Activated T-cell treated with anti-CD3 and anti-CD28 coated beads, Interleukin-2, amount 50 U/mL, for 1 hour (primary cell): ENCODE measurements at places on chromosomes 3 and 15.

DNA sequence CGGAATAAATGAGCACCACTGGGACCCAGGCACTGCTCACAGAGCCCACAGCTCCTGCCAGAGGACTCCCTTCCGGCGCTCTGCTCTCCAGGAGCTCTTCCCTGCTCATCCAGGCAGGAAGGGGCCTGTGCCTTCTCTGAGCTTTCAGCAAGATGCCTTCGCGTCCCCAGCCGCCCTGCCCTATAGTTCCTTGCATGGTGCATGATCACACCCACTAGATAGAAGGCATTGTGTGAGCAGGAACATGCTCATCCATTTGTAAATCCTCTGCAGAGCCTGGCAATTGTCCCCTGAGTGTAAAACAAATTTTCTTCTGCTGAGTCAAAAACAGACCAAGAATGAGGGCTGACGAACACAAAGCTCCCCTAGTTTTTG is 181.6 kb downstream of the MEGF11 start:
- no peak for DNase-seq

DNA sequence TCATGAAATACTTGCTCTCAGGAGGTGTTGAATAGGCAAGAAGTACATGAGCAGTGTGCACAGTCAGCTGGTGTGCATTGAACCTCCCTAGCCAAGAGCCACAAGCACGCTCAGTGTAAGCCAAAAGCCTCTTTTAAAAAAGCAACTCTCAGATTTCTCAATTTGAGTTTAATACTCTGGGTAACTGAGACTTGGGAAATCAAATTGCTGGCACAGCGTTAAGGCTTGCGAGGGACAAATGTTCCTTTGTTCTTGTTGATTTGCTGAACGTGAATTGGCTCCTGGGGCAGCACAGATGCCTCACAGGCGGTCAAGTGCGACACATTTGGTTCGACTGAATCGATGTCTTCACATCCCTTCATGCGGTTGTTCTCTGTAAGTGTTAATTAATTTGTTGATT is at the start of gene FAM240A:
Gene FAM240A, plus strand, starts transcription at position 202 of the 400 bp plus-strand sequence. Its CDS starts 159 bp downstream, at position 361.
- DNase-seq, result no peak

DNA sequence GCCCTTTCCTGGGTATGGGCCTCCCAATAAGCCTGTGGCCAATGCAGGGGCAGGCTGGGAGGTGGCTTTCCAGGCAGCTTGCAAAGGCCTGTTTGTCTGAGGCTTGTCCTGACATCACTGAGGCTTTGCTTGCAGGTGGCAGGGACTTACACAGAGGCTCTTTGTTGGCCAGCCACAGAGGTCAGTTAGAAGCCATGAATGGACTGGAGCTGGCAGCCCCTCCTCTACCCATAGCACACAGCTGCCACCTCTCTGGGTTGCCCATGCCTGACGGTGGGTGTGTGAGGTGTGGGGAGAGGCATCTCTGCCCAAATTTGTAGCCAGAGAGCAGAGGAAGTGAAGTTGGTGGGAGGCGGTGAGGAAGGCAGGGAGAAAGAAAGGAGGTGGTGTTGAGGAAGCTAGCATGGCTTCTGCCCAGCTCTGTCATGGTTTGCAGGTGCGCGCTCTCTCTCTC is 17.1 kb downstream of the LIMD1 start:
- no peak for DNase-seq

DNA sequence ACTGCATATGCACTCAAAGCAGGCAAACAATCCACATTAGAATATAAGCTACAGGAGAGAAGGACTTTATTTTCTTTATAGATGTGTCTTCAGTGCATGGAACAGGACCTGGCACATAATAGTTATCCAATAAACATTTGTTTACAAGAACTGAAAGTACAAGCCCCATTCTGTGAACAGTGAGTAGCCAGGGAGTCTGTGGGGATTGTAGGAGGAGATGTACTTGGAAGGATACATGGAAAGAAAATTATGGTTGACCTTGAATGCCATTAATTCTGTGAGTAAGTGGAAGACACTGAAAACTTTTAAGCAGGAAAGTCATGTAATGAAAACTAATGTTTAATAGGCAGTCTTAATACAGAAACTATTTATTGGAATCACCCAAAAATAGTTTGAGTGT is 28.3 kb downstream of the MASP1 start:
- DNase-seq, result no peak

GRCh38 chr3:72390841-72391240 is 457.4 kb downstream of the SHQ1 start:
- DNase-seq, result no peak

DNA sequence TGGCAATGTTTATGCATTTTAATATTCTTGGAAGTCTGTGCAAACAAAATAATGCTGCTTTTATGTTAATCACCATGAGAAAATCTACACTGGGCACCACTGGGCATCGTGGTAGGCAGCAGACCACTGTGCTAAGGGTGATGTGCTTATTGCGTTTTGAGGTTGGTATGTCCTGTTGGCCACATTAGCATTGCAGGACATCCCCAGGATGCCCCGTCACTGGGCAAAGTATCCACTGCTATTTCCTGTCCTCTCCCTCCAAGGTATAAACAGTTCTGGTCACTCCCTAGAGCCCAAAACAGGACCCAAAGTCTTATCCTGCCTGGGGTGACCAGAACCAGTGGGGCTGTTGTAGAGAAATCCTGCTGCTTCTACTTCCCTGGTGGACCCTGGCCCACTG is 284.2 kb upstream of the ROPN1 start:
- DNase-seq, result no peak

DNA sequence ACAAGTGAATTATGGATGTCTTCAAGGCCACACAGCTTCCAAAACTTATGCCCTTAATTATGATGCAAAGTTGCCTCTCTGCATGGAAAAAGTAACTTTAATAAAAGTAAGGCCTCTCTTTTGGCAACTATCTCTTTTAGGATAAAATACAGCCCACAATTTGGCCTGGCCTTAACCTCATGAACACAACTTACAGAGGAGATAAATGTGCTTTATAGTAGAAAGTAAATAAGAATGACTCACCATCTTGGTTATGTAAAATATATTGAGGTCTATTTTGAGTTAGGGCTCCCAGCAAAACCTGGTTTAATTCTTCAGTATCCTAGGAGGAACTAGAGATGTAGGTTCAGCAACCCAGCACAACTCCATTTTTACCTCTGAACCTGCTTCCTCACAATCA is 164.0 kb downstream of the ROBO2 start:
- DNase-seq, result no peak

DNA sequence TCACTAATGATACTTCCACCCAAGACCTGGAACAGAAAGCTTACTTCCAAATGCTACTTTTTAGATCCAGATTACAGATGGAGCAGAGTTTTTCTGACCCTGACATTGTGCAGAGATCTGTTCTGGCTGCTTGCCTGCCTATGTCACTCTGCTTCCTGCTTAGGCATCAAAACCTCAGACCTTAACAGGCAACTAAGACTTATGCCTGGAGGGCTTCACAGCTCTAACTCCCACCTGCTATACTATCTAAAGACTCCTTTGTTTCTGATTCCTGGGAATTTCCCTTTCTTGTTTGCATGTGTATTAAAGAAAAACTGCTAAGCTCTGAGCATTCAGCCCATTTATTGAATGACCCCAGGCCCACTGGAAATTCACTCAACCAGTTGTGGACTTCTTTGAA is 157.4 kb upstream of the NPHP3 start:
- no peak for DNase-seq

DNA sequence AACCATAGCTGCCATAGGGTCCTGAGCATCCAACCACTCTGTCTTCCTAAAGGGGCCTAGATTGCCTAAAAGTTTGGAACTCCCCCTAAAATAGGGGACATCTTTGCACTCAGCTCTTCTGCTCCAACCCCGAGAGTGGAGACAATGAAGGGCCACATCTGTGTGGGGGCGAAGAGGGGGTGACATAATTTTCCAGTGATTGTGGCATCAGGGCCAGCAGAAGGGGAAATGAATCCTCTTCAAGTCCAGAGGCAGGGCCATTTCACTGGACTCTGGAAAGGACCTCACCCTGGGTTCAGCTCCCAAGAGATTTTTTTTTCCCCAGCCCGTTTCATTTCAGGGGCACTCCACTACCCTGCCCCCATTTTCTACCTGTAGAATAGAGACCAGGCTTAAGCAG is 4.6 kb upstream of the ANKRD63 start:
- DNase-seq, result no peak

DNA sequence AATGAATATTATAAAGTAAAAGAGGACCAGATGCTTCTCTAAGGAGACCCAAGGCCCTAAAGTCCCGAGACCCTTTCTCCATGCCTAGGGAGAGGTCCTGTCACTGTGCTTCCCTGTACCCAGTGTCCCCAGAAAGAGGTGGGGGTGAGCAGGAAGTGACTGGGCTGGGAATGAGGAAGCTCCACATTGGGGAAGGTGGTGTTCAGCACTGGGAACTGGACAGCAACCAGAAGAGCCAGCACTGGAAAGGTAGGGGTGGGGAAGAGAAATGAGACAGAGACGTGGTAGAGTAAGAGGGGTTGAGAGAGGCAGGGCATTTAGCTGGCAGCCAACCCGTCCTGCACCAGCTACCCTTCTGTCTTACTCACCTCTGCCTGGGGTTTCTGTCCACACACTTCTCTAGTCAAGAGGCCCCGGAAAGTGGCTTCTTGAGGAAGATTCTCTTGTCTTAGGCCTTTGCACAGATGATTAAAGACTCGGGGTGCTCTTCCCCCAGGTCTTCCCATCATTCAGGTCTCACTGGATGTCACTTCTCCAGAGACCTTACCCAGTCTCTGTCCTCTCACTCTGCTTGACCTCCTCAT is 12.2 kb downstream of the RRP9 start:
- no peak for DNase-seq

DNA sequence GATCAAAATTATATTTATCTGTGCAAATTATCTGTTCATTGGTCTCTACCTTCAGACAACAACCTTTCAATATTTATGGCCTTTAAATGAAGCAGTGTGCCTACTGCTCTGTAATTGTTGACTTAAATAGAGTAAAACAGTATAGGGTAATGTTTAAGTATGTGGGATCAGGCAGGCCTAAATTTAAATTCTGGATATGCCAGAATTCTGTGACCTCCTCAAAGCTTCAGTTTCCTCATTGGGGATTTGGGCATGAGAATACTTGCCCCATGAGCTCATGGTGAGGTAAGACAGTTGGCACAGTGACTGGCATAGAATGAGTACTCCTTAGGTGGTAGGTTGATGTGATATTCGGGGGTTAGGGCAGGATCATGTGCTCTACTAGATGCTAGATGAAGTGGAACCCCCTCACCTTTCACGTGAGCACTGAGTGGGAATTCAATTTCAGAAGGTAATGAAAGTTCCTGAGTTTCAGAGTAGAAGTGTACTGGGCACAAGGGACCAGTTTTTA is 14.9 kb downstream of the ARL8B start:
- DNase-seq, result no peak

DNA sequence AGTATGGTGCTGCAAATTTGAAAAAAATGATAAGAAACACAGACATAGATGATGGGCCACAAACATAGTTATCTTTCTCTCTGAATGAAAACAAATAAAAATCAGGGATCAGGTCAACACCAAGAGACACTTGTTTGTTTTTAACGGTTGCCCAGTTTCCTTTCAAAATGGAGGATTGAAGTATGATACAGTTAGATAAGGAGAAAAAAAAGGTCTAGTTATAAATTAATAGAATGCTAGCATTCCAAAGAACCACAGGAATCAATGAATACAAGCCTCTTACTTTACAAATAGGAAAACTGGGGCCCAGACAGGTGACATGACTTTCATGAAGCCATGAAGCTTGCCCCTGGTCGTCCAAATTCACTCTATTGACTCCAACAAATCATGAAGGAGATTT is 305.1 kb downstream of the ZNF621 start:
- DNase-seq, result no peak

DNA sequence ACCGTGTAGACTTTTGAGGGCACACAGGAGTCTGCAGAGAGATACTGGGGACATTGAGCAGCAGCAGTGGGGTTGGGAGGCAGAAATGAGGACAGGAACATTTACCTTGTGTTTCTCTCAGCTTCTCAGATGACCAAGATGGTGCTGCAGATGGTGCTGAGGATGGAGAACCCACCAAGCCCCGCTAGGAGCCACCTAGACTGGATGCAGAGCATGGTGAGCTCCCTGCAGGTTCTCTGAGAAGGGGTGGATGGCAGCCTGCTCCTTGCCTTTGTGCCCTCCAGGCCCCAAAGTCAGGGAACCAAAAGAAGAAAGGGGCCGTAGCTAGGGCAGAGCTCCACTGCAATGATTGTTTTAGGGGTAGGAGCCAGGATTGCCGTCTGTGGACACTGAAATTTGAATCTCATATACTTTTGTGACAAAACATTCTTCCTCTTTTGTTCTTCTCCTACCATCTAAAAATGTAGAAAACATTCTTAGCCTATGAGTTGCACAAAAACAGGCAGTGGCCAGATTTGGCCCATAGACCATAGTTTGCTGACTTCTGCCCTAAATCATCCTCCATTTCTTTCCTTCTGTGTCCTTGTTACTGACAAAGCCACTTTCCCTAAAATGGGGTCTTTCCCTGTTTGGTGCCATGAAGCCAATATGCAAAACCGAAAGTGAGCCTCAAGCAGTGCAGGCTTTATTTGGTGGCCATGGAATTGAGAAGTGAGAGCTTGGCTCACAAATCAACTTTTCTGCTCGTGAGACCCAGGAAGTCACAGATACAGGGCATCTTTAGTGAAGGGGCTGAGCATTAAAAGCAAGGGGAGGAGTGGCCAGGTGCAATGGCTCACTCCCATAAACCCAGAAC is 11.9 kb upstream of the MUC20 start:
- no peak for DNase-seq

DNA sequence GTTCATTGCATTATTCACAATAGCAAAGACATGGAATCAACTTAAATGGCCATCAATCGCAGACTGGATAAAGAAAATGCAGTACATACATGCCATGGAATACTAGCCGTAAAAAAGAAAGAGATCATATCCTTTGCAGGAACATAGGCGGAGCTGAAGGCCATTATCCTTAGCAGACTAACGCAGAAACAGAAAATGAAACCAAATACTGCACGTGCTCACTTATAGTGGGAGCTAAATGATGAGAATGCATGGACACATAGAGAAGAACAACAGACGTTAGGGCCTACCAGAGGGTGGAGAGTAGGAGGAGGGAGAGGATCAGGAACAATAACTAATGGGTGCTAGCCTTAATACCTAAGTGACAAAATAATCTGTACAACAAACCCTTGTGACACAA is 57.9 kb downstream of the RASA2 start:
- DNase-seq, result no peak

DNA sequence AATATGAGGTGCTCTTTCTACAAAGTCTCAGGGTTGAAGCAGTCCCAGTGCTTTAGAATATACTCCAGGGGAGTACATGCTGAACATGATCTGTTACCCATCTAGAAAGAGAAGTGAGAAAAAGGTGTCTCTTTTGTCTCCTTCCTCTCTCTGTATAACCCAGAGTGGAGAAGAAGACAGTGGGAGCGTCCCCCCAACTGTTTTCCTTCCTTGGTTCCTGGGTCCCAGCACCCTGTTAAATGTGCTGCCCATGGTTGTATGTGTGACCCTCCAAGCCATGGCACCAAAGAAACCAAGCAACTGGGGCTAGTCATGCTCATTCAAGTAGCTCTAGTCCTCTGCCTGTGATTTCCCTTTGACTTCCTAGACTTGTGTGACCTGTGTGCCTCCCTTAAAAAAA is 683.7 kb downstream of the TBL1XR1 start:
- no peak for DNase-seq

DNA sequence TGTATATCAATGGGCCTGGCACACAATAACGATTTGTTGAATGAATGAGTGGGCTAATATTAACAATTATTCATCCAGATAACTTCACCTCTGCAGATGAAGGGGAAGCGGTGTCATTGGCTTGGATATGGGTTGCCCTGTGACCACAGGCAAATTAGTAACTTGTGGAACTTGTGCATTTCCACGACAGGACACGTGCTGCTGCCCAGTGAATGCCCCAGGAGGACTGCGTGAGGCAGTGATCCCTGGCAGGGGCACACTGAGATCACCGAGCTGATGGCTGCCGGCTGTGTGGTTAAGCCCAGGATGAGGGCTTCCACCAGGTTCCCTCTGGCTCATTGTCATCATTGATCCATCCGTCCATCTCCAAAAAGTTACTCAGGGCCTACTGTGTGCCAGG is 84.1 kb upstream of the HACD2 start:
- DNase-seq, result no peak
